Activated CD4-positive, alpha-beta T cell treated with anti-CD3 and anti-CD28 coated beads for 24 hours (primary cell): ENCODE measurements at places on chromosomes 7 and 10.

GRCh38 chr10:25556457-25556856 is 377.6 kb upstream of the MYO3A start:
- no peak for DNase-seq

- no peak for DNase-seq
These were observed 25.3 kb downstream of the GFRA1 start for GRCh38 chr10:116247691-116248090.

- DNase-seq, result no peak
These were observed 9.9 kb upstream of the NEUROG3 start for GRCh38 chr10:69583106-69583505.

DNA sequence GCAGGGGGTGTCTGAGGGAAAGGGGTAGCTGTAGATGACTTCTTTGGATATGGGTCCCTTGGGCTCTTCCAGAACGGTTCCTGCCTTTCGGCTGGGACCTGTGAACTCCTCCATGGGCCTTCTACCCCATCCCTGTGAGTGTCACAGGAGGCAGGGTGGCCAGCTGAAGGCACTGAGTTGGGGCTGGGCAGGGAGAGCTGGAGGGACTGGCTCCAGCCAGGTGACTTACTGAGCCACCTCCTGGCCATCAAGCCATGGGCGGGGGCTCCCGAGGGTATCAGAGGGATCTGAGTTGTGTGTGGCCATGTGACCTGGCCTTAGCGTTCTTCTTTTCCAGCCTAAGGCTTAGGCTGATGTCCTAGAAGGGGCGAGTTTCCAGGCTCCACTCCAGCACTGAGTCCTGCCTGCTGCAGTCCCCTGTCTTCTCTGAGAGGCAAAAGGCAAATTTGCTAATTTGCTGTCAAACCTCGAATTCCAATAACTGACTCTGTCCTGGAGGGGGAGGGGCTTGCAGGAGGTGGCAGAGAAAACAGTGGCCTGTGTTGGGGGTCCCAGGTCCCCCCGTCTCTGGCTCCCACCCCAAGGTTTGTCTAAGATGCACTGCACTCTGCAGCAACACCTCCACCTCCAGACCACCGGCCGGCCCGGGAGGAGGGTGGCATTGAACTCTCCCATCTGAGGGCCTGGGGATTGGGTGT is 27.2 kb downstream of the ADCYAP1R1 start:
- DNase-seq, result no peak

DNA sequence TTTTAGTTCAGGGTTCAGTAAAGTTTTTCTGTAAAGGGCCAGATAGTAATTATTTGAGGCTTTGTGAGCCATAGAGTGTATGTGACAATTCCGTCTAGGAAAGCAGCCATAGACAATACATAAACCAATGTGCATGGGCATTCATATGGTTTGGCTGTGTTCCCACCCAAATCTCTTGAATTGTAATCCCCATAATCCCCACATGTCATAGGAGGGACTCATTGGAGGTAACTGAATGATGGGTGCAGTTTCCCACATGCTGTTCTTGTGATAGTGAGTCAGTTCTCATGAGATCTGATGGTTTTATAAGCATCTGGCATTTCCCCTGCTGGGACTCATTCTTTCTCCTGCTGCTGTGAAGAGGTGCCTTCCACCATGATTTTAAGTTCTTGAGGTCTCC is 29.9 kb downstream of the SEC61G start:
- no peak for DNase-seq

DNA sequence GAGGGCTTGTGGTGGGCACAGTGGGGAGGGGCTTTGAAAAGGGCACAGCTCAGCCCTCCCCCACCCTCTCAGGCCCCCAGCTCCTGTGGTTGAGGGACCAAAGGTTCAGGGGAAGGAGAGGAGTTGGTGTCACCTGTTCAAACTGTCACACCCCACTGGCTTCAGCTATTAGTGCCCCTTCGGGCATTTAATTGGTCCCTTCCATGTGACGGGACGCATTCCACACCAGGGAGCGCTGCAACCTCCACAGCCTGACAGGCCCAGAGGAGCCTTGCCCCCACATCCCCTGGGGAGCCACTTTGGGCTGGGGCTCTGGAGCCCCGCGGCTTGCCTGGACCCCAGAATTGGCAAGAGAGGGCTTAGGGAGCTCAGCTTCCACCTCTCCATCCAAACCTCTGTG is 75.7 kb downstream of the C10orf105 start:
- DNase-seq, result no peak
